GM23248 (cell line): ENCODE measurements at places on chromosomes 3 and 15.
A peak's percentile ranks its signal among the peaks of the same experiment; 100 is the strongest.

DNA sequence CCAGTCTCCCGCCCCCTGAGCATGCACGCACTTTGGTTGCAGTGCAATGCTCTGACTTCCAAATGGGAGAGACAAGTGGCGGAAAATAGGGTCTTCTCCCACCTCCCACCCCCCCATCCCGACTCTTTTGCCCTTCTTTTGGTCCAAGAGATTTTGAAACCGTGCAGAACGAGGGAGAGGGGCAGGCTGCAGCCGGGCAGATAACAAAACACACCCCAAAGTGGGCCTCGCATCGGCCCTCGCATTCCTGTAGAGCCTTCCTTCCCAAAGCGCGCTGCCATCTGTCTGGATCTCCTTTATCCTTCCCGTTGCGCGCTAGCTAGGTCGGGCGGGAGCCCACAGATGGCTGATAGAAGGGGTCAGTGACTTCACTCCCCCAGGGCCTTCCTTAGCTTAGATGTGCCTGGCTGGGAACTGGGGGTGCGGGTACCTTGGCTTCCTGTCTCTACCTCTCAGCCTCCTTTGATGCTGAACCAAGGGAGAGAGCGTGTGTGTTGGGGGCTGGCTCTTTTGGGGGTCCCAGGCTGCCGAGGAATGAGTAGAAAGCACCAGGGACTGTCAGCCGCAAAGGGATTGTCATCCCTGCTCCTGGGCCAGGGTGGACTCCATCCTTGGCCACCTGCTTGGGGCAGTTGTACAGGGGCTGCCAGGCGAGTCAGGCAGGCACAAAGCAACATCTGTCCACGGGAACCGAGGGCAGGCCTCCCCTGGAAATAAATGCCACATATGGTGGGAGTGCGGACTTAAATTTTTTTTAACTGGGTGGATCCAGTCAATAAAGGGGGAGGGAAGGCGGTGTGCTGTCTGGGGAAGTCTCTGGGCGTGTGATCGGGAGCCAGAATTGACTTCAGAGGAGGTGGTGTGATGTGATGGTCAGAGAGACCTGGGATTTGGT is 1.8 kb downstream of the SMAD3 start:
- peak; percentile 64 for DNase-seq

- no peak for DNase-seq
These were observed 147.9 kb downstream of the OR4M2 start for GRCh38 chr15:22228101-22228762.

GRCh38 chr3:55461896-55462295 is 25.2 kb downstream of the WNT5A start:
- DNase-seq, result peak; percentile 80

- DNase-seq, result peak; percentile 59
These were observed 480.5 kb upstream of the PROK2 start for GRCh38 chr3:72265256-72266015.

DNA sequence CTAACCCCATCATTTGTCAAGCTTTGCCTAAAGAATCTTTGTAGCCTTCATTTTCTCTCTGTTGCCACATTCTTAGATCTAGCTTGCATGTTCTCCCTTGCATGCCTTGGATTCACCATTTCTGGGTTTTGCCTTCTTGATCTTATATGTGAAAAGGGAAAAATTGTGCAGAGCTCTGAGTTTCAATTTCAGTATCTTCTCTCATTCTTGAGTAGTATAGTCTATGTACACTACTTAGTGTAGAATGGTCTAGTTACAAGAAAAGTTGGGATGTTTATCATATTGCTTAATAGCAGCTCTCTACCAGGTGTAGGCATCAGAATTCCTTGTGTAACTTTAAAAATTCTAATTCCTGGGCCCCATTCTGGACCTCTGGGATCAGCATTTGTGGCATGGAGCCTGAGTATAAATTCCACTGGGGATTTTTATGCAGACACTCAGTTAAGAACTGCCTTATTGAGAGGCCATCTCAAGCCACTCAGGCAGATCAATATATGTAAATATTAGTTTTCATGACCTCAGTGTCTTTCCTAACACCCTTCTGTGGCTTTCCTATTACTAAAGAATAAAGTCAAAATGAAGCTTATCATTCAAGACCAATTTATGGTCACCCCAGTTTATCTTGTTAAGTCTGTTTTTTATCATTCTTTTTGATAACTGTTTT is 23.4 kb downstream of the GTF2E1 start:
- DNase-seq, result no peak

DNA sequence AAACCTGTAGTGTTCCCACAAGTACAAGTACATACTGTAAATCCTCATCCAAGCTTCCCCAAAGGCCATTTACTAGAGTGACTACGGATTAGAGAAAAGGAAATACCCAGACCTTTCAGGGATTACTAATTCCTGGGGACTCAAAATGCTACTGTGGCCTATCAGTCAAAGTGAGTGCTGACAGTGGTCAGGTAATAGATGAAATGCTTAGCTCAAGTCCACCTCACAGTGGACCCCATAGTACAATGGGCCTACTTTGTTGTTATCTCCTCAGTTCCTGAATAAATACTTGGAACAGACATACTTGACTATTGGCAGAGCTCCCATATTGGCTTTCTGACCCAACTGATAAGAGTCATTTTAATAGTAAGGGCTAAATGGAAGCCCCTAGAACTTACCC is 61.6 kb downstream of the MAP4 start:
- DNase-seq, result no peak
